ENCODE measurements at places on chromosomes 2 and 18. TPM values are rescaled to one million over a fixed set of nuclear protein-coding genes. Genes with fewer than 3 reads are reported as not detected.

DNA sequence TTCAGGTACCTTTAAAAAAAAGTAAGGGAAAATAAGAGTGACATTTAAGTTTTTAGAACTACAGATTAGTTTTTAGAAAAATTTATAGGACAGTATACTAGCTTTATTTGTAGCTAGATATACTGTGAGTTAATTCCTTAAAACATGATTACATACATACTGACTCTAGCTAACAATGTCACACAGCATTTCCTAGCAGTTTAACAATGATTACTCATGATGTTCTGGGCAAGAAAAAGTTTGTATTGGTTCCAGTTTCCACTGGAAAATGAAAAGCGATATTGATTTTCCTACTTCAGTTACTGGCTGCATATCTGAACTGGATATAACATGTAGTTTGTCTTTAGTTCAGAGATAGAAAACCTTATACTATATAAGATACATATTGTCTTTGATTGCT is 19.4 kb downstream of the SLC39A6 start:
- DNase-seq, result no peak

GRCh38 chr2:19848029-19848750 is 53.6 kb downstream of the TTC32 start:
- no peak for DNase-seq

DNA sequence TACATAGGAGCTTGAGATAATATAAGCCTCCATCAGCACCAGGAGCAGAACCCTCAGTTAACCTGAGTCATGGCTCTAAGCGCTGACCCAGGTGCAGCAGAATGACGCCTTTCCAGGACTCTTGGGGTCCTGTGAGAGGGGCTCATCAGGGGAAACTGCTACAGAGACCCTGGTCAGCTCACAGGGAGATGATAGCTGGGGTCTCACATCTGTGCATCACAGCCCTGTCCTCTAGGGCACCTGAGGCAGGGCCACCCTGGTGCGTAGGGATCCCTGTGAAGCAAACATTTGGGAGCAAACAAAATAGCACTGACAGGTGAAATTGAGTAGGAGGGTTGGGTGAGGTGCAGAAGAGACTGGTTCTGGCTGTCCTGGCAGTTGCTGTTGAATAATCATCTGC is 219.2 kb downstream of the SH3RF3 start:
- no peak for DNase-seq

- DNase-seq, result no peak
Measured at GRCh38 chr2:179297927-179298326, 33.3 kb upstream of the SESTD1 start.

DNA sequence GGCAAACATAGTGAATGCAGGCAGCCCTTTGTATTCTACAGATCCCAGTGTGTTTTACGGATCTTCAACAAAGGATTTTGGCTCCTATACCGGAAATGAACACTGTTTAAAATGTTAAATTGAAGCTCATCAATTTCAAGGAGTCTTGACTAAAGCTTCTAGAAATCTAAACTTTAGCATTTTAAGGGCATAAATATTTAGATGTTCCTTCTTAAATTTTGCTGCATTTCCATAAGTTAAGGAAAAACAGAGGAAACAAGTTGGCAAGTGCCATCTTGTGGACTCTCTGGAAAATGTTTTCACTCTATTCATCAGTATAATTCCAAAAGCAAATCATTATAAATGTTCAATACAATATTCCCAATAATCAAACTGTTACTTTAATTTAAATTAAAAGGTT is 19.6 kb downstream of the CHN1 start:
- no peak for DNase-seq

DNA sequence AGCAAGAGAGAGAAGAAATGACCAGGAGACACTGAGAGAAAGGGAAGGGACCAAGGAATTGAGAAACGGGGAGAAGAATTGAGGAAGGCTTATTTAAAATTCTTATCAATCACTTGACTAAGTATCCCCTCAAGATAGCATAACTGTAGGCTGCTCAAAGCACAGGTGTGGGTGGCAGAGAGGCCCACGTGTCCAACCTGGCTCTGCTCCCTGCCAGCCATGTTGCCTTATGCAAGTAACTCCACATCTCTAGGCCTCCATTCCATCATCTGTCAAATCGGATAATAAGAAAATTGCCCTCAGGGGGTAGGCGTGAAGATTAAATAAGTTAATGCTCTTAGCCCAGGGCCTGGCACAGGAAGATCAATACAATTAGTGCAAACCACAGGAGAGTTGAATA is 7.4 kb upstream of the NPAS2 start:
- no peak for DNase-seq

- DNase-seq, result peak; percentile 36
Measured at GRCh38 chr2:10834068-10834655, 21.6 kb upstream of the PDIA6 start.

- no peak for DNase-seq
Measured at GRCh38 chr18:5625076-5625475, 81.3 kb upstream of the EPB41L3 start.

DNA sequence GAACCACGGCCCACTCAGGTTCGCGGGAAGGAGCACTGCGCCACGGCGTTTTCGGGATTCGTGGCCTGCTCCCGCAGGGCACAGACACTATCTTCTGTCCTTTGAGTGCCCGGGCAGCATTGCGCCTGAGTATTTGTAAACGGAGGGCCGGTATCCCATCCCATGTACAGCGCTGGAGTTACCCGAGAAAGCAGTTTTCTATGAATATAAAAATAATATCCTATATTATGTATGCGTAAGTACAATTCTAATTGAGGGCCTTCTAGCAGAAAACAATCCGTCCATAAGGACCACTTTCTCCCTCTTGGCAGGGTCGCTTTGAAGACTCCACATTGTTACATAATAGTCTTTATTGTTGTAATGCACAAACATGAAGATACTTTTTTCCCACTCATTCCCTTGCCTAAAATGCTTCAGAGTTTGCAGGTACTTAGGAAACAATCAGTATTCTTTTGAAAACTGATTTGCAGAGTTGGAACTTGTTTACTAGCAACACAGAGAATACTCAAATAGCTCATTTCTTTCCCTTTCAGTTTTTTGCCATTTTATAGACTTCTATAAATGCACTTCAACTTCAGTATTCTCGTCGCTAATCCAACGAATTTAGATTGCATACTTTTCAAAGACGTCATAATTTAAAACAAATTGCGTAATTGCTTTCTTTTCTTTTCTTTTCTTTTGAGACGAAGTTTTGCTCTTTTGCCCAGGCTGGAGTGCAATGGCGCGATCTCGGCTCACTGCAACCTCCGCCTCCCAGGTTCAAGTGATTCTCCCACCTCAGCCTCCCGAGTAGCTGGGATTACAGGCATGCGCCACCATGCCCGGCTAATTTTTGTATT is 1.0 kb upstream of the REV1 start:
- DNase-seq, result no peak

GRCh38 chr2:108623616-108624015 is 89.3 kb downstream of the LIMS1 start:
- DNase-seq, result no peak

Gene PTMA
- 1,493 TPM for total RNA-seq

Gene SH2D6
- 1.2 TPM for total RNA-seq

Gene ANKRD53
- not detected for total RNA-seq

Data from MG63 (cell line).